Stimulated activated CD4-positive, alpha-beta T cell treated with anti-CD3 and anti-CD28 coated beads, Interleukin-1b, Interleukin-23, amount 100 ng/mL, for 24 hours (primary cell): ENCODE measurements at places on chromosomes 2 and 18.

- DNase-seq: no peak
Observed at GRCh38 chr2:223169830-223170605, 118.0 kb downstream of the KCNE4 start.

DNA sequence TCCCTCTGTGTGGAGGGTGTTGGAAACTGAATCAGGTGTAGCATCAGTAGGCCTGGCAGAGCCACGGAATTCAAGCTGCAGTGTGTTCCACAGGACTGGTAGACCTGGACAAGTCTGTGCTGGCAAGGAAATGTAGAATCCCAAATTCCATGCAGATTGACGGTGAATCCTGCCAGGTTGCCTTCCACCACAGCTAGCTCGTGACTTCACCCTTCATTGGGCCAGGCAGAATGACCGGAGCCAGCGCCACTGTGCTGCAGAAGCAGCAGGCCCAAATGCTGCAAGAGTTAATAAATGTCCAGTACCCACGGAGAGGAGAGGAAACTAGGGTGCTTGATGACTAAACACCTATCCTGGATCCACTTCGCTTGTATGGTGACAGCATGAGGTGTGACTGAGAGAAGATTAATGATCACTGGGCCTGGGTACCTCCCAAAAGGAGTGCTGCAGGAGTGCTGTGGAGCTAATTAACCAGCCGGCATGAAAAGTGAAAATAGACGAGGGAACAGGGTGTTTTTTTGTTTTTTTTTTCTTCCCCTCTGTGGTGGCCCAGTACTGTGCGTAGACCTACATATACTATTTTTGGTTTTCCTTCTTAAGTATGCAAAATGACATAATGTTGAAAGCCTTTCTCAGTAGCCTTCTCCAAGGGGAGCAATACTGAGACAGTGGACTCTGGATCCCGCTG lies 122.2 kb downstream of the TANC1 start:
- DNase-seq: no peak

DNA sequence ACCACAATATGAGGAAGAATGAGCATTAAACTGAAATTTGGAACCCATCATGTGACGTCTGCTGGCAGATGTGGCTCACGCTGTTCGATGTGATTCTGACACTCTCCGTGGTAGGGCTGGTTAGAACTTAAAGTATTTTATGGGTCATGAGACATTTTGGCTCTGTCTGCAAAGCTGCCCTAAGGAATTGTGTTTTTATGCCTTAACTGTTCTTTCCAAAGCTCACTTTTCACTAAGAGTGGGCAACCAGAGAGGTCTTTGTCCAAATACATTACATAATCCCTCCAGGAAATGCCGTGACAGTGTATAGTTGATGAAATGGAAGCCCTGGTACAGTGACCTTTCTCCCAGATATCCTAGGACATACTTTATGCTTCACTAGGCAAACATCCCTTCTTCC lies 119.1 kb downstream of the AQP4 start:
- DNase-seq: no peak

GRCh38 chr2:66853-67252 lies 20.5 kb upstream of the FAM110C start:
- DNase-seq: no peak

DNA sequence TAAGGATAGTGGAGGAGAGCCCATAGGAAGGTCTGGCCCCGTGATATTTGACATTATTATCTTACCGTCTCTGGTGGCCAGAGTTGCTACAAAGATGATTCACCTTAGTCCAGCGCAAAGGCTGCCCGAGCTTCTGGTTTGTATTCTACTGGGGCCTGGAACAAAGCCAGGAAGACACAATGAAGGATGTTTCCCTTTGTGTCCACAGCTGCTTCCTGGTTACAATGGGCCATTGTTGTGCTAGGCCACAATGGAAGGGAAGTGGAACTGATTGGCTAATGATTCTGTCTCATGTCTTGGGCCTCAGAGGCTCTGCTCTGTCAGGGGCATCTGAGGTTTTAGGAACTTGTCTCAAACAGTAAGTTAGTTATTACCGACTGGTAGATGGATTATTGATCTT lies 132.2 kb downstream of the TDRD15 start:
- no peak for DNase-seq

- no peak for DNase-seq
Observed at GRCh38 chr2:166957686-166958085, 69.4 kb downstream of the XIRP2 start.

GRCh38 chr2:229775614-229776313 lies 61.4 kb upstream of the DNER start:
- DNase-seq: no peak

GRCh38 chr18:53790786-53791185 lies 433.7 kb downstream of the MBD2 start:
- no peak for DNase-seq

- DNase-seq: no peak
Observed at GRCh38 chr2:95289253-95289652, 7.9 kb upstream of the KCNIP3 start.

- DNase-seq: no peak
Observed at GRCh38 chr2:18724371-18725145, 135.2 kb upstream of the NT5C1B start.

DNA sequence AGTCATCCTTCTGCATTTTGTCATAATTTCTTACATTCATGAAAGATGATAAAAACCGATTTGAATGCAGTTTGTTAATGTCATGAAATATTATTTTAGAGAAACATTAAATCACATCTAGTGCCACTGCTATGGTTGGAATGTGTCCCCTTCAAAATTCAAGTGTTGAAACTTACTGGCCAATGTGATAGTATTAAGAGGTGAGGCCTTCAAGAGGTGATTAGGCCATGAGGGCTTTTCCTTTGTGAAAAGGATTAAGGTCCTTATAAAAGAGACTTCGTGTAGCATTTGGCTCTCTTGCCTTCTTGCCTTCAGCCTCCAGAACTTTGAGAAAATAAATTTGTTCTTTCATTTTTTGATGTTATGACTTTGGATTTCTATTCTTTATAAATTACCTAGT lies 117.2 kb downstream of the RGPD3 start:
- DNase-seq: no peak

- DNase-seq: no peak
Observed at GRCh38 chr18:47586418-47587070, 335.1 kb upstream of the SKOR2 start.

DNA sequence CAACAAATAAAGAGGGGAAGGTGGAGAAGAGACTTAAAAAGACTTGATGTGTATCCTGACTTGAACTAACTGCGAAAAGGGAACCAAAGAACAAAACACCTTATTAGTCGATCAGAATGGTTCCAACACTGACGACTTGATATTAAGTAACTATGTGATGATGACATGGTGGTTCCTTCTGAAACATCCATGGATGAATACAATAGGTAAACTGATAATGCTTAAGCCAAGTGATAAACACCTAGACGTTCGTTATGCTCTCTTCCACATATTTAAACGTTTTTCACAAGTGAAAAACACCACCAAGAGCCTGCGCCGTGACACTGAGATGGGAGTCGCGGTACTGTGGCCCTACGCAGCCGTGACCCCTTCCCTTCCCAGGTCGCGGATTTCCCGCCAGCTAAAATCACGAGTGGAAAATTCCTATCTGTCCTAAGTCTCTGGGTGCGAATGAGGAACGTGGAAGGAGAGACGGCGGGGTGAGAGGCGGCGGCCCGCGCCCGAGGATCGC lies 797 bp downstream of the TTC32 start:
- DNase-seq: no peak

DNA sequence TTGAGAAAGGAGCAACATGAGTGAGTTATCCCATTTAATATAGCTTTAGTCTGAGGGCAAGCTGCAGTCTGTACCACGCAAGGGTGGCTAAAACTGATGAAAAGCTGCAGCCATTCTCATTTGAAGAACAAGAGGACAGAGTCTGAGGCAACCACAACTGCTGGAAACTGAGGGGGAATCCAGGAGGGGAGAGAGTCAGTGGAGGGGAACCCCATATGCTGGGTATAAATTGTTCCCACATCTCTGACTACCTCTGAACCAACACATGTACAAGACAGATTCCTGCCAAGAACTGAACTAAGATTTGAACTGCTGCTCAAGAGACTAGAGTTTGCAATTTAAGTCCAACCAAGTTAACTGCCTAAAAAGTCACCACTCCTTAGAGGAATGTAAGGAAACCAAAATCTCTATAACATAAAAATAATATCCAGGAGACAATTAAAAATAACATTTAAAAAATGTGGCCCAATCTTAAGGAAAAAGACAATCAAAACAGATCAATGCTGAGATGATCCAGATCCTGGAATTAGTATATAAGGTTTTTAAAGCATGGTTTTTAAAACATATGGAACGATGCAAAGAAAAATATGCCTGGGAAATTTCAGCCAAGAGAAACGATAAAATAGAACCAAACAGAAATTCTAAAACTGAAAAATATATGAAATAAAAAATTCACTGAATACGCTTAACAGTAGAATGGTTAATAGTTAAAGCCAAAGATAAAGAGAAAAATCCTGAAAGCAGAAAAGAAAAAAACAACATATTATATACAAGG lies 11.2 kb downstream of the CWC22 start:
- DNase-seq: no peak

GRCh38 chr2:23590241-23590869 lies 205.4 kb downstream of the KLHL29 start:
- DNase-seq: no peak

DNA sequence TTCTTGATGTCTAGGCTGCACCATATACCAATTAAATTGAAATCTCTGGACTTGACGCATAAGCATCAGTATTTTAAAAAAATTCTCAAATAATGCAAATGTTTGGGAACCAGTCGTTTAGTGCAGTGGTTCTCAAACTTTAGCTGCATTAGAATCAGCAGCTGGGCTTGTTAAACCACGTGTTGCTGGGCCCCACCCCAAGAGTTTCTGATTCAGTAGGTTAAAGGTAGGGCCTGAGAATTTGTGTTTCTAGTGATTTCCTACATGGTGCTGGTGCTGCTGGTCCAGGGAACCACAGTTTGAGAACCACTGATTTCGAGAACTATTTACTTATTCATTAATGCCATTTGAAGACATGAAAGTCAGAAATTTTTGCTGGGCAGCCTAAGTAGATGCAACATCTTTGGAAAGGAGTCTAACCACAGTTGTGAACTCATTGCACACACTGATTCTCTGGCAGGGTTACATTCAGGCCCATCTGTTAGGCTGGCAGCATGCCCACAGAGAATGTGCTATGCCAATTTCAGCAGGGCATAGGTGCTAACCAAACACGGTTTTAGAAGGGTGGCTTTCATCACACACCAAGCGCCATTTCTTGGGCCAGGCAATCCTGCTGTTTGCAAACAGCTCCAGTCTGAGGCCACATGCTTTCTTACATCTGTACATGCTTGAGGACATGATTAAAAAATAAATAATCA lies 26.4 kb upstream of the ATP5MC3 start:
- DNase-seq: no peak

DNA sequence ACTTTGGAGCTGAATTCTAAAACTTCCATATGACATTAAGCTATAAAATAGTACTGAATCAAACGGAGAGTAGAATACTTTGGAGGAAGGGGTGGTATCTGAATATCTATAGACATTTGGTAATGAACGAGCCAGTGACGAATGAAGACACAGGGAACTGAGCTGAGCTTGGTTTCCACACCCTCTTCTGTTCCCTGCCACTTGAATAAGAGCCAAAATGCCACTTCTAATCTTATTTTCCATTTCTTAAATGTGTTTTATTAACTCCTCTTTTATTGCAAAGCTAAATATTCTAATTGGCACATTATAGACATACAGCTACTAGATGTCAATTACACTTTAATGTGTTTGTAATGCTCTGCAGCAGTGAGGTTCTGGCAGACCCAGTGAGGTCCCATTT lies 76.1 kb downstream of the AFF3 start:
- no peak for DNase-seq

GRCh38 chr2:84854850-84855249 lies 26.0 kb downstream of the TRABD2A start:
- no peak for DNase-seq

DNA sequence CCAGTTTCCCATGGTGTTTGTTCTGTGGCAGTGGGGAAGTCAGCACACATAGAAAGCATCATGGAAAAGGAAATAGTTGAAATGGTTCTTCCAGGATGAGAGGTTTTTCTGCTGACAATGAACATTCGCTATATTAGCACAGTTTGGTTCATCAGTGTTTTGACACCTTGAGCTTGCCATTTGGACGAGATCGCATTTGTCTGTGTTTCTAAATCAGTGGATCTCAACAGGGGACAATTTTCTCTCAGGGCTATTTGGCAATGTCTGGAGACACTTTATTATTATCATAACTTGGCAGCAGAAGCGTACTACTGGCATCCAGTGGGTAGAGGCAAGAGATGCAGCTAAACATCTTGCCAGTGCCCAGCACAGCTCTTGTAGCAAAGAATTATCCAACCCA lies 74.6 kb downstream of the CD8B2 start:
- DNase-seq: no peak

- DNase-seq: no peak
Observed at GRCh38 chr2:110872521-110872920, 140.1 kb downstream of the ACOXL start.

- DNase-seq: no peak
Observed at GRCh38 chr18:44579745-44580144, 100.9 kb upstream of the SETBP1 start.

DNA sequence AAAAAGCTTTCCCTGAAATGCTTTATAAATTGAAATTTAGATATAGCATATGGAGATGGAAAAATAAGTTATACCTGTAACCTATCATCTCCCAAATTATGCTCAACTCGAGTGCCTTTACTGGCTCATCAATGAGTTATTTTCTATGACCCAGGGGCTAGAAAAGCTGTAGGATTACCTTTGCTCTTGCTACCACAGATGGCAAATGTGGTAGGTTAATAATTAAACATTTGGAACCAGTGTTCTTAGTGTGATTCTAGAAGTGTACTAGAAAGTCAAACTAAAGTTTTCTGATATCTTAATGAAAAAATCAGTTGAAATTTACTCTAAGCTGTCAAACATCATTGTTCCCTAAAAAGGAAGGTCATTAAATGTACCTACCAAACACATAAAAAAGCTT lies 22.5 kb downstream of the ALS2 start:
- DNase-seq: no peak

GRCh38 chr2:72263043-72263775 lies 115.5 kb upstream of the CYP26B1 start:
- DNase-seq: no peak

- peak; percentile 32 for DNase-seq
Observed at GRCh38 chr2:75608684-75609333, 37.8 kb upstream of the MRPL19 start.

- DNase-seq: no peak
Observed at GRCh38 chr18:56207989-56208388, 430.4 kb downstream of the TXNL1 start.

GRCh38 chr2:44285174-44285573 lies 9.9 kb downstream of the SLC3A1 start:
- DNase-seq: no peak

DNA sequence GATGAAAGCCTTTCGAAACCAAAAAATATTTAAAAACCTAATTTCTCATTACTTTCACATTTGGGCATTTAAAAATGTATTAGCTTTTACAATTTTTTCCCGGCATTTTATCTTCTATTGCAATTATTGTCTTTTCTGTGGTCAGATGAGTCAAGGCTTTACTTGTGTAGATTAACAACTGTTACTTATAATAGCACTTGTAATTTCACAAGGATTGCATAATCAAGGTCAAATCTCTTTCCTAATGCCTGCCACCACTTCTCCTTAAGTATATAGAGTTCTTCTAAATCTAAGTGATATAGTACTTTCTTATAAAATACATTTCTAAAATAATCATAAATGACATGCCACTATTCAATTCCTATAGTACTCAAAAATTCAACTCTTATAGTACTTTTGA lies 67.2 kb downstream of the SLC8A1 start:
- DNase-seq: no peak

- no peak for DNase-seq
Observed at GRCh38 chr2:74281141-74281975, 61.9 kb downstream of the SLC4A5 start.
